ENCODE measurements at places on chromosomes 7 and 10. TPM values are rescaled to one million over a fixed set of nuclear protein-coding genes. Genes with fewer than 3 reads are reported as not detected.
A peak's percentile ranks its signal among the peaks of the same experiment; 100 is the strongest.

- no peaks in the 10 kb centered on the region for H3K36me3 ChIP-seq
- H3K27ac ChIP-seq = no peak overlapping the region
- no peaks in the 10 kb centered on the region for H3K27me3 ChIP-seq
- H3K4me1 ChIP-seq = no peaks in the 10 kb centered on the region
- H3K4me3 ChIP-seq = no peak overlapping the region
These were observed 734.5 kb upstream of the LRRN3 start for GRCh38 chr7:110356438-110356837.

DNA sequence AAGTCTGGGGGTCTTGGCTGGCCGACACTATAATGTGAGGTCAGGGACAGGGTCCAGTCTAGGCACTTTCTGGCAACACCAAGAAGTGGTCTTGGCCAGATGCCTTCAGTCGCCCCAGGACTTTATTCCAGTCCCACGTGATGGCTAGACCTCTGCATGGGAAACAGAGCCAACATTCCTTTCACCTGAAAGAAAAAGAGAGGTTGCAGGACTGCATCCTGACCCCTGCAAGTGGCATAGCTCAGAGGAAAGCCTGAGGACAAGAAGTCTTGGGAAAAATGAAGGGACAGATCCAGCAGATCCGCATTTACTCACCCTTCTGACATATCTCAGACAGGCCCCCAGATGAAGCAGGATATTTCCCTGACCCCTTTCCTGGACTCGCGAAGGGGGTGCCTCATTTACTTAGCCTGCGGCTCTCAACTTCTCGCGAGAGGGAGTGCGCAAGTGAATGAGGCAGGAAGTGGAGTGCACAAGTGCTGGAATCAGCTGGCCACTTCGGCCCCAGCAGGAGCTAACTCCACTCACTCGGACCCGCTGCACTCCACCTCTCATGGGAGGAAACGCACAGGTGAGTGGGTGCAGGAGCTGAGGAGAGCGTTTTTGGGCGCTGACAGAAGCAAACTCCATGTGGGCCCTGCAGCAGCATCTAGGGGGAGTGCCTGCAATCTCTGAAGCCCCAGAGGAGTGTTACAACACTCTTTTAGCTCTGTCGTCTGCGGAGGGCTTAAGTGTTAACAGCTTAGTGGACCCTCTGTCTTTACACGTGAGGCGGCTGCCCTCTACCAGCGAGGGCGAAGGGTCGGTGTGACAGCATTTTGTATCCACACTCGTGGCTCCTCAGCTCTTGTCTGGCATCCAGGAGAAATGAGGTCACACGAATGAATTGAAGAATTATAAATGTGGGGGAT, 916.2 kb upstream of the GHITM start:
- no peak overlapping the region for H3K27ac ChIP-seq
- H3K4me1 ChIP-seq = no peaks in the 10 kb centered on the region
- DNase-seq = no peak
- H3K36me3 ChIP-seq = no peaks in the 10 kb centered on the region
- no peaks in the 10 kb centered on the region for H3K27me3 ChIP-seq
- H3K4me3 ChIP-seq = no peak overlapping the region

Gene HERC4
- total RNA-seq = 60.9 TPM

DNA sequence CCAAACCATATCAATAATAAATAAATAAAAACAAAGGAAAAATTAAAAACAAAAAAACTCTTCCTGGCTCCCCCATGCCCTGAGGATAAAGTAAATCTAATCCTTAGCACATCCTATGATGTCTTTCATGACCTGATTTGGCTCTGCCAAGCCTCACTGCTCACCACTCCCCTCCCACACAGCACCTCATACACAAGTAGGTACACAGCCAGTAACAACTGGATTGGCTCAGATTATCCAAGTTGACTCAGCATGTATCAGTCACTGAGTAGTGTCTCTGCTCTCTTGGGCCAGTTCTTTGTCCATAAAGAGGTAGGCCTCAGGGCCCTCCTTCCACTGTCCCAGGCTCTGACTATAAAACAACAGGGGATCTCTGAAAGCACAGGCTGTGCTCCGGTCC, 99.6 kb downstream of the STRA8 start:
- no peaks in the 10 kb centered on the region for H3K36me3 ChIP-seq
- H3K4me1 ChIP-seq = no peaks in the 10 kb centered on the region

DNA sequence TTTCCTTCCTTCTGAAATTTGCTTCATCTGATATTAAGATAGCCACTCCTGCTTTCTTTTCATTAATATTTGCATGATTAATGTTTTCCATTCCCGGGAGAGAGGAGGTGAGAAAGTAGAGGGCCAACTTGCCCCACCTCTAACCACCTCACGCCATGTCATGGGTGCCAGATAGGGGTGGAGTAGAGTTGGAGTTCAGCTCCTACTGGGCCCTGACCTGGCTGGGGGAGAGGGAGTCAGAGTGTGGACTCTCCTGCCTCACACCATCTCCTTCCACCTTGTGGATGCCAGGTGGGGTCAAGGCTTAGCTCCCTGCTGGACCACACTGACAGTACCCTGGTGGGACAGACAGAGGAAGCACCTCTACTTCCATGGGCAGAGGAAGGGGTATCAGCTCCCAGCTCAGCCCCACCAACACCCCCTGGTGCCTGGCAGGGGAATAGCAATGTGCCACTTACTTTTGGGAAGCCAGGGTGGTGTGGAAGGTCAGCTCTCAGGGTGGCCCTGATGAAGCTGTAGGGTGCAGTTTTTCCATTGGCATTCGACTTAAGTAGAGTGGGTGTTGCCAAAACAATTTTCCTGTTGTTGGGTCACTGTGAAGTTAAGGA, 28.0 kb downstream of the CHST12 start:
- H3K36me3 ChIP-seq = no peaks in the 10 kb centered on the region
- no peaks in the 10 kb centered on the region for H3K4me1 ChIP-seq
- H3K27me3 ChIP-seq = no peaks in the 10 kb centered on the region
- H3K27ac ChIP-seq = no peak overlapping the region
- no peak overlapping the region for H3K4me3 ChIP-seq

DNA sequence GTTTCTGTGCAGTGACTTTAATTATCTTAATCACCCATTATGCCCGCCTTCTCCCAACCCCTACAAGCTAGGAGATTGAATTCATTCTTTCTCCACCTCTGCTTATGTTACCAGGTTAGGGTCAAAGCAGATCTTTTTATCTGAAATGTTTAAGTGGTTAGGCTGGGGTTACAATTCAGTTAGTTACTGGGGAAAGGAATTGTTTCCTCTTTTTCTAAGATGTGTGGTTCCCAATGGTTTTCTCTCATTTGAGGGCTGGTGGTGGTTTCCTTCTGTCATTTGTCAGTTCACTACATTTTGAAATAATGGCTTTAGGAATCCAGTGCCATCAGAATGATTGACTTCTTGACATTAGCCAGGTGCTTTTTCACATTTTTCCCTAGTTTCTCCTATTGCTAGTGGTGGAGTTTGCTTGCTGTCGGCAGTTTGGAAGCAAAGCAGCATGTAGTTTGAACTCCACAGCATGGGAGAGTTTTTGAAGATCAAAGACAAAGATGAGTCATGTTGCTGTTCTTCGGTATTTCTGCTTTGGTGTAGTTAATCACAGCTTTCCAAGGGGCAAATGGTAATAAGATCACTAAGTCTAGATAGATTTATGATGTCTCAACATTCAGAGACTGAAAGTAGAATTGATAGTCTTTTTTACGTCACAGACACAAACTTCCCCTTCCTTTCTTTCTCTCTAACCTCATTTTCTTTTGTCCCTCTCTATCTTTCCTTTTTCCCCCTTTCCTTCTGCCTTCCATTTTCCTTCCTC, 168.2 kb downstream of the SND1 start:
- no peaks in the 10 kb centered on the region for H3K27me3 ChIP-seq
- H3K36me3 ChIP-seq = no peaks in the 10 kb centered on the region
- peaks cover 54% of the 10 kb centered on the region for H3K4me1 ChIP-seq
- H3K4me3 ChIP-seq = no peak overlapping the region
- DNase-seq = no peak
- peak overlapping the region; percentile 20 for H3K27ac ChIP-seq

Gene ANKRD61
- 0.26 TPM for total RNA-seq

Gene PRLHR
- not detected for total RNA-seq

- H3K27ac ChIP-seq = no peak overlapping the region
- no peak for DNase-seq
- H3K27me3 ChIP-seq = no peaks in the 10 kb centered on the region
These were observed 108.5 kb upstream of the SLC25A13 start for GRCh38 chr7:96430356-96430755.

GRCh38 chr7:139118234-139118804, 8.8 kb upstream of the ZC3HAV1 start:
- H3K4me1 ChIP-seq = no peaks in the 10 kb centered on the region
- H3K36me3 ChIP-seq = no peaks in the 10 kb centered on the region
- no peak overlapping the region for H3K4me3 ChIP-seq
- no peak for DNase-seq

- DNase-seq = no peak
- no peaks in the 10 kb centered on the region for H3K4me1 ChIP-seq
- no peak overlapping the region for H3K27ac ChIP-seq
- H3K27me3 ChIP-seq = no peaks in the 10 kb centered on the region
- H3K36me3 ChIP-seq = no peaks in the 10 kb centered on the region
These were observed 859.8 kb downstream of the LRMDA start for GRCh38 chr10:76291175-76291574.

- no peak overlapping the region for H3K4me3 ChIP-seq
- no peaks in the 10 kb centered on the region for H3K27me3 ChIP-seq
- H3K27ac ChIP-seq = no peak overlapping the region
- H3K4me1 ChIP-seq = peaks cover 4% of the 10 kb centered on the region
- H3K36me3 ChIP-seq = no peaks in the 10 kb centered on the region
These were observed 31.5 kb downstream of the CHCHD3 start for GRCh38 chr7:133050200-133050995.

- peak overlapping the region; percentile 64 for H3K27ac ChIP-seq
- DNase-seq = no peak
- H3K4me1 ChIP-seq = peaks cover 30% of the 10 kb centered on the region
These were observed 1.8 kb downstream of the SNCG start for GRCh38 chr10:86960003-86960862.

GRCh38 chr10:21171197-21171935, 274.3 kb upstream of the NEBL start:
- H3K4me3 ChIP-seq = no peak overlapping the region
- peaks cover 57% of the 10 kb centered on the region for H3K27me3 ChIP-seq
- peak overlapping the region; percentile 80 for H3K27ac ChIP-seq

DNA sequence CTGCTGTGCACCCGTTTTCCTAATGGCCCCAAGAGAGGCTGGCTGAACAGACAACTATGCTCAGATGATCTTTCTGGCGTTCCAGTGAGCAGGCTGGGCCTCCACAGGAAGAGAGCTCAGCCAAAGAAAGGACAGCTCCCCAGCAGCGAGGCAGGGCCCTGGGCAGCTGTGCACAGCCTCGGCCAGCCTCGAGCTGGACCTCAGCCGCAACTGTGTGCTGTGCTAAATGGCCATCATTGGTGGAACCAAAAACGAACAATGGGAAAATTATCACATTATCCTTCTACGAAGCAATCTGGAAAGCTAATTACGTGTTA, 97.5 kb downstream of the CTBP2 start:
- no peaks in the 10 kb centered on the region for H3K36me3 ChIP-seq
- H3K4me3 ChIP-seq = no peak overlapping the region
- no peak overlapping the region for H3K27ac ChIP-seq
- H3K4me1 ChIP-seq = peaks cover 81% of the 10 kb centered on the region

GRCh38 chr10:49071160-49071761, 44.1 kb downstream of the VSTM4 start:
- no peaks in the 10 kb centered on the region for H3K36me3 ChIP-seq
- no peak overlapping the region for H3K4me3 ChIP-seq

Gene HOXA7
- total RNA-seq = 2.2 TPM

GRCh38 chr7:84781838-84782237, 405.0 kb downstream of the SEMA3D start:
- H3K4me1 ChIP-seq = no peaks in the 10 kb centered on the region
- DNase-seq = no peak
- H3K36me3 ChIP-seq = no peaks in the 10 kb centered on the region

DNA sequence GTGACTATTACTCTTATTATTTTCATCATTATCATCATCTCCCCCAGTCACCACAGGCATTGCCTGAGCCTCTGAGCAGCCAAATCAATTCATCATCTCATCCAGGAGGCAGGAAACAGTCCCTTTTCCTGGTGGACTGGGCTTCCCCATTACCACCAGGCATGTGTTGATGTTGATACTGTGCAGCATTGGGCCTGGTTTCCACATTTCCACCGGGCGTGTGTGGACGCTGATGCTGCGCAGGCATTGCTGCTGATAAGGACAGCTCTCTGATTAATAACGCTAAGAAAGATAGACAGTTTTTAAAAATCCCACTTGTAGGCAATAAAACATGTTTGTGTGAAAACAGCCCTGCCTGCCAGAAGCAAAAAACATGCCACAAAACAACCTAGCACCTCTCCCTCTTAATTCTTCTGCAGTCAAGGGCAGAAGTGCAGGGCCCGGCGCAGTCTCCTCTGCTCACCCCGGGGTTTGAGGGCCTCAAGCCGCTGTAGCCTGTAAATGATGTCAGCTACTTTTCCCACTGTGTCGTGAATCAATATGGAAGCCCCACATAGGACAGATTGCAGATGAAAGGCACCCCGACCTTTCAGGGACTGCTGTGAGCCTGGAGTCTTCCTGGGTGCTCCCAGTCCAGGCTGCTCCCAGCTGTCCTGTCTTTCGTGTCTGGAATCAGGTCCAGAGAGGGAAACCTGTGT, 216.0 kb downstream of the WDR37 start:
- no peak overlapping the region for H3K27ac ChIP-seq
- DNase-seq = no peak
- H3K4me3 ChIP-seq = no peak overlapping the region
- H3K36me3 ChIP-seq = no peaks in the 10 kb centered on the region
- no peaks in the 10 kb centered on the region for H3K4me1 ChIP-seq
- H3K27me3 ChIP-seq = no peaks in the 10 kb centered on the region

DNA sequence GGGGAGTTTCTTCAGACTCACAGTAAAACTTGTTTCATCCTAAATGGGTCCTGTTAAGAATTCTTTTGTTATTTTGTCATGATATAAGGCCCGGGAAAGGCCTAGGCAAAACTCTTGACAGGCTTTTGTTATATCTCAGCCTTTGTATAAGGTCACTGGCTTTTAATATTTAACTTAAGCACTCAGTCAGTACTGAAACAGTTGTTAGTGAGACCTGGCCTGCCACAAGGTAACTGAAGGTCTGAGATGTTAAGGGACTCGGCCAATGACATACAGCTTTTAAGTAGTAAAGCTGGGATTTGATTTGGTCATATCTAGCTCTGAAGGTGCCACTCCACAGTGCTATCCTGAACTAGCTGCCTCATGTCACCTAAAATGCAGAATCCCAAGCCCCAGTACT, 57.2 kb upstream of the STEAP4 start:
- no peak overlapping the region for H3K27ac ChIP-seq
- H3K4me3 ChIP-seq = no peak overlapping the region
- H3K27me3 ChIP-seq = no peaks in the 10 kb centered on the region
- H3K36me3 ChIP-seq = no peaks in the 10 kb centered on the region

DNA sequence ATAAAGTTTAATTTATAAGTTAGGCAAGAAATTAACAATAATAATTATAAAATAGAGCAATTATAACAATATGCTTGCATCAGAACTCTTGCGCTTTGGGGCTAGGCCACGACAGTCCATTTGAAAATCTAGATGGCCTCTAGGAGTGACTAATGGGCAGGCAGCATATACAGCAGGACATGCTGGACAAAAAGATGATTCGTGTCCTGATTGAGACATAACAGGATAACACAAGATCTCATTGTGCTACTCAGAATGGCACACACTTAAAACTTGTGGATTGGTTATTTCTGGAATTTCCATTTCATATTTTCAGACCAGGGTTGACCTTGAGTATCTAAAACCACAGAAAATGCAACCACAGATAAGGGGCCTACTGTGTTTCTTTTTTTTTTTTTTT, 27.5 kb downstream of the CTNNA3 start:
- no peak for DNase-seq
- H3K27me3 ChIP-seq = no peaks in the 10 kb centered on the region
- no peak overlapping the region for H3K4me3 ChIP-seq
- H3K27ac ChIP-seq = no peak overlapping the region

Gene ATOH7
- not detected for total RNA-seq
